Left kidney (tissue), 8 donors: ENCODE measurements at places on chromosomes 12 and 14.

GRCh38 chr12:90945070-90945649 lies 9.8 kb downstream of the CCER1 start:
- DNase-seq, result no peak

GRCh38 chr14:34094384-34094783 lies 143.5 kb upstream of the EGLN3 start:
- DNase-seq, result no peak

GRCh38 chr14:81138429-81138828 lies 82.3 kb downstream of the GTF2A1 start:
- DNase-seq, result no peak

GRCh38 chr14:68843471-68844209 lies 50.8 kb upstream of the ZFP36L1 start:
- peak; percentile 79 for DNase-seq

DNA sequence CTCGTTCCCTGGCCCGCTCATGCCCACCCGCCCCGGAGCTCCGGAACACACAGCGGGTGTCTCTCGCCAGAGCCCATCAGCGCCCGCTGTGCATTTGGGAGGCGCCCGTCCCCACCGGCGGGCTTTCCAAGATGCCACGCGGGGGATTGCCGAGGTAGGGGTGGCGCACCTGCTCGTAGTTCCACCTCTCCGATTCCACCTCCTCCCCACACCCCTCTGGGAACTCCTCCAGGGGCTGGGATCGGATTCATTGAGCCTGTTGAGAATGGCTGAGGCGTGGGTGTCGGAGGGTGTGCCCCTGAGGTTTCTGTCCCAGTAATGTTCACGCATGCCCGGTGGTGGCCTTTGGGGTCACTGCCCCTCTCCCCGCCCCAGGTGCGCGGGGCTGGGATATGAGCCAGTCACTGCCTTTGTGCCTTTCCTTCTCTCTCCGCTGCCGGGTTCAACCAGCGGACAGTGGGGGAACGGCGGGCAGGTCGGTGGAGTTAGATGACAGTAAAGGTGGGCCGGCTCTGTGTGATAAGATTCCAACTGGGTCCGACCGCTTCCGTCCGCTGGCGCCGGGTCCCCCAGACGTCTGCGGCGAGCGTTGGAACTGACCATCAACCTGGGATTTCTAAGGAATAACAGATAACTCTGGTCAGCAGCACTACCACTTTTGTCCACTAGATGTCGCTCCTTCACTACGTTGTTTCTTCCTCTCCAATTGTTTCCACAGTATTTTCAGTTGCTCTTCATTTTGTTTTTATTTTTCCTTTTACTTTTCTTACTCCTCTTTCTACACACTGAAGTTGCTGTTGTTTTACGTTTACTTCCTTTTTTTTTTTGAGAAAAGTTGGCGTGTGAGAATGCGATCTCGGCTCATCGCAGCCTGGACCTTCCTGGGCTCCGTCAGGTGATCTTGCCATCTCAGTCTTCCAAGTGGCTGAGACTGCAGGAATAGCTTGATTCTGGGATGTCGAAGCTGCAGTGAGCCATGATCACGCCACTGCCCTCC lies 178.1 kb upstream of the ALG10B start:
- DNase-seq, result peak; percentile 73

GRCh38 chr14:93954900-93955849 lies 21.2 kb downstream of the ASB2 start:
- DNase-seq, result no peak

DNA sequence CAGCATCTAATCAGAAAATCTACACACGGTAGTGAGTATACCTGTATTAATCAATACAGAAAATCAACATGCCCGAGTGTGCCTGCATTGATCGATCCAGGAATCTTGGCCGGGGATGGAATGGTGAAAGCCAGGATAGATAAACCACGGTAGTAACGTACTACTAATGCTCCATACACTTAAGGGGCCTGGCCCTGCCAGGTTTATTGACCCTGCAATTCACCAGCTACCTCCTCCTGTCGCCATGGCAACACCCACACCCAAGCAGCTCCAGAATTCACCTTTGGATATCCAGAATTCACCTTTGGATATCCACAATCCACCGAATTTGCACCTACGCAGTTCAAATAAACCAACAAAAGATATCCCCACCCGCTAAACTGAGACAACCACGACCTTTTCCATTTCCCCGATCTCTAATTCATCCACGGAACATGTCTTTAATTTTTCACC lies 14.8 kb upstream of the CALM1 start:
- DNase-seq, result no peak
